ENCODE measurements at places on chromosomes 2 and 18.

DNA sequence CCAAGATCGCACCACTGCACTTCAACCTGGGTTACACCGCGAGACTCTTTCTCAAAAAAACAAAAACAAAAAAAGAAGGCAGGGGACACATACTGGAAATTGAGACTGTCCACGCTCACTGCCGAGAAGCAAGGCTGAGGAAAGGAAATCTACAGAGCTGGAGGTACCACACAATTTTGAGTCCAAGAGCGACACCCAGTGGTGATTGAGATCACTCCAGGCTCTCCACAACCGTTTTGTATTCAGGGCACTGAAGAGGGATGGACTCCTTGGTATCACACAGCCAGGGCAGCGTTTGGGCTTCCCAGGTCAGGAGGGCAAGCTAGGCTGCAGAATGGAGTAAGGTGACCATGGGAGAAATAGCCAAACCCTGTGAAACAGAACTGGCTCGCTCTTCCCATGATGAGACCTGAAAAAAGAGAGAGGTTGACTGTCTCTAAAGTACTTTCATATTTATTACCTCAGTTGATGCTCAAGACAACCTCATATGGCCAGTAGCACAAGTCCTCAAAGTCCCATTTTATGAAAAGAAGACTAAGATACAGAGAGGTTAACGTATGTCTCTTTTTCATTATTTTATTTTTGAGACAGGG is 74.5 kb upstream of the YPEL5 start:
- DNase-seq = peak; percentile 86

DNA sequence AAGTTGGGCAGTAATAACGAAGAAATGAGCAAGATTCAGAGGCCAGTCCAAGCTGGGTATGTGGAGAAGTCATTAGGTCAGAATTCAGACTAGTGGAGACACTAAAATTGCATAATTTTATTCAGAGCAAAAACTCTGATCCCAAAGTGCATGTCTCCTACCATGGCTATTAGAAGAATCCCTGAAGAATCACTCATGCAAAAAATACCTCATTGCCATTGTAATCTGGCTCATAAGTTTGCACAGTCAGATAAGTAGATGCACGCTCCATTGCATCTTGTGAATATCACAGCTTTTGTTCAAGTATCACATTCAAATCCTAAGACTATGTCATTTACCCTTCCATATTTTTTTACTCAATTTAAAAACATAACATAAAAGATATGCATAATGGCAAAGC is 692.2 kb upstream of the KLHL29 start:
- DNase-seq = no peak

DNA sequence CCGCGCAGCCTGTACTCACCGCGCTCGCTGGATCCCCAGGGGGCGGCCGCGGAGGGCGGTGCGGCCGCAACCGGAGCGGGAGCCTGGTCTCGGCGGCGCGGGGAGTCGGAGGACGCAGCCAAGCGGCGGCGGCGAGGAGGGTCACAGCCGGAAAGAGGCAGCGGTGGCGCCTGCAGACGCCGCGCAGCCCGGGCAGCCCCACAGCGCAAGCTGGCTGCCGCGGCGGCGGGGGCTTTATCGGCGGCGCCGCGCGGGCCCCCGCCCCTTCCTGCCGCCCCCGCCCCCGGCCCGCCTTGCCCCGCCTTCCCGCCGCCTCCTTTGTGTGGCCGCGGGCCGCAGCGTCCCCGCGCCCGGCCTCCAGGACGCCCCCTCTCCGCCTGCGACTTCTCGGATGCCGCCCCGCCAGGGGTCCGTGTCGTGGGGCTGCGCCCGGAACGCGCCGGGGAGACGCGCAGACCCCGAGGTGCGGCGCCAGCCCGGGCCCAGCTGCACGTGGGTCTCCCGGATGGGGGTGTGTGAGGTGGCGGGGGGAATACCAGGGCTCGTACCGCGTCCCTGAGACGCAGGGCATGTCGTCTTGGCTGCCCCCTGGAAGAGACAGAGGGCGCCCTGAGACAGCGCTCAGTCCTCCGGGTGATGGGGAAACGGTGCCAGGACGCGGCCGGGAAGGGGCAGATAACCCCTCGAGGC is at the start of gene SERPINE2:
SERPINE2 (minus strand) TSS at position 207 of the 690 bp plus-strand sequence. CDS start 37,386 bp downstream, outside the sequence.
- peak; percentile 85 for DNase-seq

- no peak for DNase-seq
Observed at GRCh38 chr2:207881902-207882301, 112.2 kb upstream of the FZD5 start.

DNA sequence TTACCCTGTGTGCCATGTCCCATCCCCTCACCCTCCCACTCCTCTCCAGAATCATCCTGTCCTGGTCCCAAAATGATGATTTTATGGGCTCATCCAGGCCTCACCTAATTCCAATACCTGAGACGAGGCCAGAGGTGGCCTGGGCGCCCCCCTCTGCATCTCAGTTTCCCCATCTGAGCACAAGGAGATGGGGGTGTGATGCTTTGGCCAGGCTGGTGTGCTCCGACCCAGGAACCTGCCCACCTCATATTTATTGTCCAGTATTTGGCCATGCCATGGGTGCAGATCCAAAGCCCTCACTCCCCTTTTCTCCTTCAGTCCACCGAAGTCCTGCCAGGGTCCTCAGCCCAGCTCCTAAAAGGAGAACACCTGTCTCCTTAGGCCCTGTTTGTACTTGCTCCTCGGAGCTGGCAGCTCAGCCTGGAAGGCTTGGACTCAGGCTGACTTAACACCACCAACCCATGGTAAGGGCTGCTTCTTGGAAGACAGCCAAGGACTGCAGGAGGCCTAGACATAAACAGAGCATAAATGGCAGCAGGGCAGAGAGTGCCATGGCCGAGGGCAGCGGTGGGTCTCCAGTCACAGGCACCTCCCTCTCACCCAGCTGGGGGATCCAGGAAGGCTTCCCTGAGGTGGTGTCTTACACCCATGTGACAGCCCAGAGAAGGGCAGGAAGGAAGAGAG is 3.6 kb downstream of the TEX51 start:
- DNase-seq = no peak

- DNase-seq = peak; percentile 48
Observed at GRCh38 chr2:204315236-204315662, 230.0 kb upstream of the PARD3B start.

- DNase-seq = no peak
Observed at GRCh38 chr2:15737314-15738224, 145.9 kb downstream of the DDX1 start.

GRCh38 chr2:70118798-70119454 is 31.6 kb downstream of the PCBP1 start:
- DNase-seq = peak; percentile 87

DNA sequence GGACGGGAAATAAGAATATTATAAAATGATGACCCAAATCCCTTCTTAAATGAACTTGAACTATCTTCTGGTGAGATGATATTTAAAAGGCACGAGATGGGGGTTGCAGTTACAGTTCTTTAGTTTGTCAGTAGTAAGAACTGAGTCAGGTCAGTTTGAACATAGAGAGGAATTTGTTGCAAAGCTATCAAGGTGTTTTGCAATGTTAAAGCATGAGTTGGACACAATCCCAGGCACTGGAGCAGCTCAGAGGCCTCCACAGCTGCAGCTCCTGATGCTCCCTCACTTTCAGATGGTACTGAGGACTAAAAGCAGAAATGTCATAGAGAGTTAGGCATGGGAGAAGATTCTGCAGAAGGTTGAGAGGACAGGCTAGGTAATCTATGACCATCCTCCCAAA is 236.0 kb downstream of the BCL2 start:
- DNase-seq = no peak

DNA sequence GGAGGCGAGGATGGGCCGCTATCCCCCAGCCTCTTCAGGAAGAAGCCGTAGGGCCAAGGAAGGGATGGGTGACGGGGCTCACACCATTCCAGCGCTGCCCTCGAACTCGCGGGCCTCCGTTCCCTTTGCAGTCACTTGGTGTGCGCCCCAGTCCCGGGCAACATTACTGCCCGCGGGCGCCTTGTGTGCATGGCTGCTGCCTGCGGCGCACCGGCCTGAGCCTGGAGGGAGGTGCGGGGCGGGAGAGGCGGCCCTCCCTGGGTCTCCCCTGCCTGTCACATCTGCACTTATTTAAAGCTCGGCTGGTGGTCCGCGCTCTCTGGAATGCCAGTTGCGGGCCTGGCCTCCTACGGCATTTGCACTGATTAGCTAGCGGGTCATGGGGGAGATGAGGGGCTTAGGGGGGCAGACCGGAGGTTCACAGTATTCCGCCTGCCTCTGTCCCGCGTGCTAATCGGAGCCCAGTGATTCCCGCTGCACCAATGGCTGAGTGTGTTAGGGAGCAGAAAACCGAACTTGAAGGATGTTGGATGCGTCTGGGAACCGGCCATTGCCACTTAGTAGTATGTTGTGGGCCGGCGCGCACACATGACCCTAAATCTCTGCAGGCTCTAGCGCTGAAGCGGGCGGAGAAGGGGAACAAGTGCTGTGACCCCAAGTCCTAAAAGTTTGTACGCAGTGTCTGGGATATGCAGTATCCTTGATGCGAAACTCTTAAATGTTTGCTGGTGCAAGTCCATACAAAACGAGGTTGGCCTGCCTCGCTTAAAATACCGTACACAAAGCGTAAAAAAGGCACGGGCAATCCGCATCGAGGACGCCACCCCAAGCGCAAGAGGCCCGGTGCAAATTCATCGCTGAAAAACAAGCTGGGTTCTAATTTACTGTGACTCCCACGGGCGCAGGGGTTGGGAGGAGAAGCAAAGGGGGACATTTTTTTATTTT is 161.2 kb upstream of the SIX2 start:
- no peak for DNase-seq

DNA sequence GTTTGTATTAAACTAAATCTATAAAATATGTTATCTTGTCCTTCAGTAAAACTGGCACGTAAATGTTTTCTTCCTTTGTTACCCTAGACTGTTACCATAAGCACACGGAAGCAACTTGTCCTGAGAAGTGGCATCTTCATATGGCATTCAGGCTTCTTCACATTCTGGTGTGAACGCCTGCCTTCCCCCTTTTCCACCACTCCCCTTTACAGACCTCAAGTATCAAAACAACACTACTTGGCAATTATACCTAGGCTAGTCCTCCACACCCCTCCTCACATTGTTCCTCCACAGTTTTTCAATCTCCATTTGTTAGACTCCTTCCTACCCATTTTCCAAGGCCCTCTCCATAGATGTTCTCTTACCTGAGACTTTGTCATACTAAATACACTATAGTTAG is 2.9 kb downstream of the MEX3C start:
- DNase-seq = no peak

DNA sequence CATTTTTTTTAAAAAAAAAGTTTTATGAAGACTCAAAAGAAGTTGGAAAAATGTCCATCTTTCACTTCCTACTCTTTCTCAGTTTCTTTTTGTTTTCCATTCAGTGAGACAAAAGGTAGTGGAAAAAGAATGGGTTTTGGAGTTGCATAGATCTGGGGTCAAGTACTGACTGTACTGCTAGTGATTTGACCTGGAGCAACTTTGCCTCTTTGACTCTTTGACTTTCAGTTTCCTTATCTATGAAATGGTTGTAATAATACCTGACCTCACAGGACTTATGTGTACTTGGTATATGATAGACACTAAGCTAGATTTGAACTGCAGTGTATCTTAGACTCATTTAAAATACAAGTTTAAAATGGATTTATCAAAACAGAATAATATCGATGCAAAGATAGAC is 3.5 kb upstream of the KCNE4 start:
- no peak for DNase-seq

- peak; percentile 25 for DNase-seq
Observed at GRCh38 chr2:181374781-181375675, 82.2 kb upstream of the ITGA4 start.

DNA sequence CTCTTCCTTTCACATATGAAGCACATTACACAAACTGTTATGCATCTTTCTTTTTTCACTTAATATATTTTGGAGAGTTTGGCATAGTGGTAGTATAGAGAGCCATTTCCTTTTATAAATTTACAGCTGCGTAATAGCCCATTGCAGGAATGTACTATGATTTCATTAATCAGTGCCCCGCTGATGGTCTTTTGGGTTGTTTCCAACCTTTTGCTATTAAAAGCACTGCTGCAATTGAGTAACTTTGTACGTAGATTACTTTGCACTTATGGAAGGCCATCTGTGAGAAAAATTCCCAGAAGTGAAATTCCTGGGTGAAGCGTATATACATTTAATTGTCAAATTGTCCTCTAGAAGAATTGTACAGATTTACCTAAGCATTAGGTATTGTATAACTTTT is 565.3 kb upstream of the ZNF804A start:
- DNase-seq = no peak

DNA sequence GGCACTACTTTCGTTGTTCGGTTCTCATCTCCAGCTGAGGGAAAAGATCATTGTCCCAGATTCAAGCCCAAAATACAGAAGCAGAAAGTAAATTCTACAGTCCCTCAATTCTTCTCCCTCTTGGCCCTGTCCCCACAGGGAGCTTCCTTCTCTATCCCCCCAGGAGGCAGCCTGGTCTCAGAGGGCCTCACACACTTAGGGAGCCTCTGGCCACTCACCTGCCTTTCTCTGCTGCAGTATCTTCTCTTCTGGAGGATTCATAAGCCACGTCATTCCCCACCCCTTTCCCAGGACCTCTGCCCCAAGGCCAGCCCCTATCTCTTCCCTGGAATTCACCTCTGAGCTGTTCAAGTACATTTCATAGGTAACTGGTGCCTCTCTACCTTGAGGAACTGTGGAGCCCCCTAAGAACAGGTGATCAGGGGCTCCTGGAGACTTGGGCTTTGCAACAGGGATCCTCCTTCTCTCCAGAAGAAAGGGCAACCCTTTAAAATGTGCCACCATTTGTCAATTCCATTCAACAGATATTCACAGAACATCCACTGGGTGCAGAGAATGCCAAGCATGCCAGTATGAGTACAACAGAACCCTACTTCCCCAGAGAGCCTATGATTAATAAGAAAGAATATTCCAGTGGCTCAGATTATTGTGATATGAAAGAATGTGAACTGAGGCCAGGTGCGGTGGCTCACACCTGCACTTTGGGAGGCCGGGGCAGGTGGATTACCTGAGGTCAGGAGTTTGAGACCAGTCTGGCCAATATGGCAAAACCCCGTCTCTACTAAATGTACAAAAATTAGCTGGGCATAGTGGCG is 72.9 kb downstream of the CIB4 start:
- DNase-seq = no peak

DNA sequence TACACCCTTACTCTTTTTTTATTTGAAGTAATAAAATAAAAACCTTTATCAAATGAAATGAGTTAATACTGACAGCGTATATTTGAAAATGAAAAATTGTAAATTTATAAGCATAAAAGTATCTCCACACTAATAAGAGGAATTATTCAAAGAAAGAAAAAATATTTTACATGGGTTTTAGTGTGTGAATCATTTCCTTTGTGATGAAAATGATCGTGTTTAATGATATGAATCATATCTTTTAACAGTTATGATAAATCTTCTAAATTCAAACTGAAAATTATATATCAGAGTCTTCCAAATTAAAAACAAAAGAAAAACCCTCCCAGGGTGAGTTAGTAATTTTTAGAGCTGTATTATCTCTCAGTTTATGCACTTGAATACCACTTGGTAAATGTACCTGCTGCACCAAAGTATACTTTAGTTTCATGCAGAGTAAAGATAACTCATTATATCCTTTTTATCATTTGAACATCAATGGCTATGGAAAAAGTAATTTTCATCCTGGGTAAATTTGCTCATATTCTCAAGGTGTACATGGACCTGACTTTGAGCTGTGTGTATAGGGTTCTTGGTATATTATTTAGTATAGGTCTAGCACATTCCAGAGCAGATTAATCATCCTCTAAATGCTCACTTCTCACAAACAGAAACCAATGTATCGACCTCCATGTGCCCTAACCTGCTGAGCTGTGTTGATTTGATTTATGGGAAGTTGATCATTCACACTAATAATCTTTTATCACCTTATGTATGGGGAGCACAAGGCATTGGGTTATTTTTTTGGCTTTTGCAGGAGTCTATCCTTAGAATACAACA is 98.7 kb upstream of the VWC2L start:
- no peak for DNase-seq

All from Ammon's horn (tissue), 1 donor.